ENCODE measurements at places on chromosomes 1 and 21.

- DNase-seq, result no peak
Observed at GRCh38 chr1:17404034-17404684, 32.2 kb downstream of the PADI6 start.

DNA sequence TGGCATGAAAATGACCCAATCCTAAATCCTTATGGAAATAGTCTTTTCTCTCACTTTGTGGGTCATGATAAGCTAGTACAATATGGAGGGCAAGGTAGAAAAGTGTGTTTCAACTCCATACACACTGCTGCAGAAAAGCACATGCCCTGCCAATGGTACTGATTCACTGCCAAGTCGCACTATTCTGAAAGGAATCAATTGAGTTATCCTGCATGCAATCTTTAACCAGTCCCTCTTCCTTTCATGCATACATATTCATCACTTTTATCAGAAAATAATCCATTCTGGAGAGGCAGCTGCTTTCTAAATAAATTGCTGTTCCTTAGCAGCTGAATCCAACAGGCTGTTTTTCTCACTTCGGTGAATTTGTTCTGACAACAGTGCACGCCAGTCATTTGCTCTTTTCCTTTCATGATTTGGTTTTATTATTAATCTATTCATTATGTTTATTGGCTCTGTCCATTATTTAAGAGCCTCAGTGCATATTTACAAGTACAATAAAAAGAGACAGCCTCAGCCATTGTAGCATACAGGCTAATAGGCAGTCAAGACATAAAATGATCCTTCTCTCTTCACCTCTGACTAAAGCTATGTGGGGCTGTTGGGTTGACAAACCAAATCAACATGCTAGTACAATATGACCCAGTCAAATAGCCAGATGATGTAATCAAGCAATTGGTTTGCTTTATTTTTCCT is 108.8 kb downstream of the CHD1L start:
- no peak for DNase-seq

DNA sequence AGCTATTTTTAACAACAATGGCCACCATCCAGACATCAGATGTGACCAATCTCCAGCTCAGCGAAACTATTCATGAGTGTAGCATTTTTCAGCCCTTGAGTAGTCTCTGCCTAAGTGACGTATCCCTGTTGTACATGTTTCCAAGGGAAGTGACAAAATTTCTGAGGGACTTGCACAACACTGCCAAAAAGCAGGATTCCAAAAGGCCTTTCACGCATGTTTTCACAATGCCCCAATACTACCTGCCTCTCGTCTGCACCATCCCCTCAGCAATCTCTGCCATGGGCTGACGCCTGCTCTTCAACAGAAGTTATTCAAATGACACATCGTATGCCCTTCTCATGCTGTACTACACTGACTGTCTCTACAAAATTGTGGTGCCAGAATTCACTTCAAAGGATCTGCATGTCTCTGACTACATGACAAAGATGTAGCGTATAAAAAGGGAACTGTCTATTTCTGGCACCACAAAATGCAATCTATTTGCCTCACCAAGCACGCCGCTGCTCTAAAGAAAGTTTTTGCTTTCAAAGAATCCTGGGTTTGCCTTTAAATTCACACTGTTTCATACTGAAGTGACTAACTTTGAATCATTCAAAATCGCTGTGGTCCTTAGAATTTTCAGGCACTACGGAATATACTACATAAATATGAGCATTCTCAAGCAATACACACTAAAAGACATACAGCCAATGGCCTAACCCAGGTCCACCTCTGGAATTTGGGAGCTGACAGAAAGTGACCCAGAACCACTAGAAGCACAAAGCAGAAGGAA is 32.9 kb downstream of the JAK1 start:
- no peak for DNase-seq

DNA sequence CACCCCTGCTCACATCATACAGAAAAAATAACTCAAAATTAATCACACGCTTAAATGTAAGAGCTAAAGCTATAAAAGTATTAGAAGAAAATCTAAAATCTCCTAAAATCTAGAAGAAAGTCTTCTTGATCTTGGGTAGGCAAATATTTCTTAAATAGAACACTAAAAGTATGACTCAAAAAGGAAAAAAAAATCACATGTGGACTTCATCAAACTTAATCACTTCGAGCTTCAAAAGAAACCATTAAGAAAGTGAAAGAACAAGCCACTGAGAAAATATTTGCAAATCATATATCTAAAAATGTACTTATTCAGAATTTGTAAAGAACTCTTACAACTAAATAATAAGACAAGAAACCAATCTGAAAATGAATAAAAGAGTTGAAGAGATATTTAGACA is 32.7 kb downstream of the LRRC52 start:
- no peak for DNase-seq

DNA sequence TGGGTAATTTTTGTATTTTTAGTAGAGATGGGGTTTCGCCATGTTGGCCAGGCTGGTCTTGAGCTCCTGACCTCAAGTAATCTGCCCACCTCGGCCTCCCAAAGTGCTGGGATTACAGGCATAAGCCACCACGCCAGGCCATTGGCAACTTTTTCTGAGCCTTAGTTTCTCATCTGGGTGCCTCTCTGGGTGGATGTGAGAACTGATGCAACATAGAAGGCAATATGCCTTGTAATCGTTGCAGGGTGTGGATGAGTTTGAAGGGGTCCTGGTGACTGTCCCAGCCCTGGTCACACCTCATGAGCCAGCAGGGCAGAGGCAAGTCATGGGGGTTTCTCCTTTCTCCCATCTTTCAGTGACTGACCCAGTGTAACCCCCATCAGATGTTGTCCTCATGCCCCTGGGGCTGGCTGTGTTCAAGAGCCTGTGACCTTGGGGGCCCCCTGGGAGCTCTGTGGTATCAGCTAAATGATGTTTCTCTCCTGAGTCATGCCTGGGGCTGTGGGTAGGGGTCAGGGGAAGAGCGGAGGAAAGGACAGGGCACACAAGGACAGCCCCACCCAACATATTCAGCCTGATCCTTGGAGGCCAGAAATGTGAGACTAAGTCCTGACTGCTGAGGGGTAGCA is 3.6 kb downstream of the COL9A2 start:
- DNase-seq, result no peak

DNA sequence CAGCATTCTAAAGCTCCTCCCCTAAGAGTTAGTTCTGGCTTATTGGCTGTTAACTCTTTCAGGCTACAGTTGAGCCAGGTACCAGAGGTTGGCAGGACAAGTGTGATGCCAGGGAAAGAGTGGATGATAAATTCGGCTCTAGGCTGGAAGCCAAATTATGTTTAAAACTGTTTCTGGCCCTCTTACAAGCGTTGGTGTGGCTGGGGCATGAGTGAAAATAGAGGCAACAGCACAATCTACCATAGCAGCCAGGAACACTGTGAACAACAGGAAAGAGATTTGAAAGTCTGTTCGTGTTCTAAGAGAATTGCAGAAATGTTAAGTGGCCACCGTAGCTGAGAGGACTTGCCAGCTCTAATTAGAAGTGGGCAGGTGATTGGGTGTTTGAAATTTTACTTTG is 84.2 kb downstream of the CDC7 start:
- no peak for DNase-seq

GRCh38 chr1:205701891-205702290 is 21.6 kb upstream of the SLC45A3 start:
- DNase-seq, result no peak

DNA sequence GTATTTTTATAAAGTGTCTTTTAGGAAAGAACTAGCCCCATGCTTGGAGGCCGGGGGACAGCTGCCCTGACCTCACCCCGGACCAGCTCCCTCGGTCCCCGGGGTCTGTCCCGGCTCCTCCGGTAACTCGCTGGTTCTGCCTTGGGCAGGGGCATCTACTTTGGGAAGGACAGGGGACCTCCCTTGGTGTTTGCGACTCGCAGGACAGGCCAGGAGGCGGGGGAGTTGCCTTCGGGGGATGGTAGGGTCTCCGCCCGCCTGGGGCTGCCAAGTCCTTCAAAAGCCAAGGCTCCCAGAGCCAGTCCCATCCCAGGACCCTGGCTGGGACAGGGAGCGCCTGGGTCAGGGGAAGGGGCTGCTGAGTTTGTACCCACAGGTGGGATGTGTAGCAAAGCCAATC is 157.9 kb downstream of the PEX14 start:
- no peak for DNase-seq

All from anterior cingulate cortex (tissue), 58 donors.